CD4-positive, alpha-beta T cell treated with Interleukin-6 at 100 ng/mL for 8 hours (primary cell): ENCODE measurements at places on chromosomes 3 and 15.

DNA sequence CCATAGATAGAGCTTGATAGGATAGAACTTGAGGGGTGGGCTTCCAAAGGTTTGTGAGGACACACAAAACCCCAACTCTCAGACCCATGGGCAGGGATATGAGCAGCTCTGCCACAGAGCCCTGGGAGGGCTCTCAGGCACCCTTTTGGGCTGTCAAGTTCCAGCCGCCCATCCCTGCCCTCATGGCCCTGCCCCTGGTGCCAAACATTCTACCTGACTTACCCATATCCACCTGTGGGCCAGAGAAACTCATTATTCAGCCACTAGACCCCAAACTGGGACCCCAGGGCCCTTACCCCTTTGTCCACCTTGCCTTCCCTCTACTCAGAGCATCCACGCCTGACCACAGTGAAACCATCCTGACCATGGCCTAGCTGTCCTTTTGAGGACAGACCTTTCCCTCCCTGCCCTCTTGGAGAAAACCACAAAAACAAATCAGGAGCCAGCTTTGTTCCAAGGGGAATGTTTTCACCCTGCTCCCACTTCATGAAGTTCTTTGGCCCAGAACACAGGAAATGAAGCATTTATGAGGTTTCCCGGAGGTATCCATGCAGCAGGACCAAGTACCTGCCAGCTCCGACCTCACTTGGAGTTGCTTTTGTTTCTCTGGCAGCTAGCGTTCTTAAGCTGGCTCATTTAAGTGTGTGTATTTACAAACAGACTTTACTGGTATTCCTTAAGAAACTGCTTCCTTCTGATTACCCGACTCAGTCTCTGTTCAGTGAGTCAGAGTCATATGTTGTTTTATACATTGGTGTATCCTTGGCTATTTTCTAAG, 34.2 kb upstream of the GALNT15 start:
- DNase-seq, result no peak

- DNase-seq, result no peak
Observed at GRCh38 chr15:69132977-69133861, 27.2 kb upstream of the GLCE start.

DNA sequence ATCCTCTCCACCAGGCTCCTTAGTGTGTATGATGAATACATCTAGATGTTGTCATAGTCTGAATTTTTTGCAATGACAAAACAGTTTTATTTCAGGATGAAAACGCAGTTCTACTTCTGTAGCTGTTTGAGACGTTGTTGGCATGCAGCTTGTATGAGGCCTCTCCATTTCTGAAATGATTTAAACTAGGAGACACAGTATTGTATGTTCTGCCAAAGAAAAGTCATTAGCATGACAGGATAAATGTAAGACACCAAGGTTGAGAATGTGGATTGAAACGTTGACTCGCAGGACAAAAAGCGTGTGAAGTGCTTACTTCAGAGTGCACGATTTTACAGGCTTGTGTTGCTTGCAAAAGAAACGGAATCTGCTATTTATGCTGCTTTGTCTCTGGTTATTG, 35.3 kb downstream of the ABHD17C start:
- DNase-seq, result no peak

- DNase-seq, result no peak
Observed at GRCh38 chr3:7700539-7700938, 801.1 kb upstream of the LMCD1 start.

DNA sequence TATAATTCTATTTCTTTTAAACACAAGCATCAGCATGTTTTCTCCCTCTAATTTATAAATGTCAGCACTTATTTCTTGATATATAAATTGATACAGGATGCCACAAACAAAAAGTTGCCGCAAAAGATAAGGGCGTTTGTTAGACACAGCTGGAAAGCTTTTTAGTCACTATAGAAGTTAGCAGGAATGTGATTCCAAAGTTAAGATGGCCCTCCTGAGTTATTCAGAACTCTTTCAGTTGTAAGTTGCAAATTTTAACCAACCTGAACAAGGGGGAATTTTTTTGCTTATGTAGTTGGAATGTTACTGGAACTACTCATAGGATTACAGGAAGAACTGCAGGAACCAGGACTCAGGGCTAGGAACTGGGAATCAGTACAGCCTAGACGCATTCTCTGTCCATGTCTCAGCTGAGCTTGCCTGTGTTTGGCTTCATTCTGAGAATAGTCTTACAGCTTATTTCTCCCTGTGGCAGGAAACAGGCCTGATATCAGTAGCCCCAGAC, 166.3 kb downstream of the VGLL4 start:
- no peak for DNase-seq

- DNase-seq, result no peak
Observed at GRCh38 chr3:185325946-185326791, 36.8 kb upstream of the MAP3K13 start.
